Femur (tissue), 1 donor: ENCODE measurements at places on chromosomes 3 and 15.

- no peak for DNase-seq
Observed at GRCh38 chr3:133745981-133746711, at the start of gene TF. Gene TF, plus strand, starts transcription at chr3:133746393. Its CDS starts 48 bp downstream, at chr3:133746441.

GRCh38 chr3:21989341-21990042 is 238.5 kb upstream of the ZNF385D start:
- no peak for DNase-seq

DNA sequence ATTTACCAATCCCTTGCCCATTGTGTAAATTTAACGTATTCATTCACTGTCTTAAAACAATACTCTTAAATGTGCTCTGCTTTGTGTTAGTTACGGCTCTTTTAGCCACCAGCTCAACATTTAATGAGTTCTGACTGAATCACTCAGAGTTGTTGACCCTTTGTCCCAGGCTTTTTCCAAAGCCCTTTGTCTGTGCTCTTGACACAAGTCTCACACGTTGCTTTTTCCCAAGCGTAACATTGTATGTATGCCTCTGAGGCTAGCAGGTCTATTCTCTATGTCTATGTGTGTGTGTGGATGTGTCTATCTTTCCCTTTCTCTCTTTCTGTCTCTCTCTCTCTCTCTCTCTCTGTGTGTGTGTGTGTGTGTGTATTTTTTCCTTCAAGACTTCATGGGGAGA is 435.4 kb upstream of the GOLIM4 start:
- DNase-seq, result no peak

DNA sequence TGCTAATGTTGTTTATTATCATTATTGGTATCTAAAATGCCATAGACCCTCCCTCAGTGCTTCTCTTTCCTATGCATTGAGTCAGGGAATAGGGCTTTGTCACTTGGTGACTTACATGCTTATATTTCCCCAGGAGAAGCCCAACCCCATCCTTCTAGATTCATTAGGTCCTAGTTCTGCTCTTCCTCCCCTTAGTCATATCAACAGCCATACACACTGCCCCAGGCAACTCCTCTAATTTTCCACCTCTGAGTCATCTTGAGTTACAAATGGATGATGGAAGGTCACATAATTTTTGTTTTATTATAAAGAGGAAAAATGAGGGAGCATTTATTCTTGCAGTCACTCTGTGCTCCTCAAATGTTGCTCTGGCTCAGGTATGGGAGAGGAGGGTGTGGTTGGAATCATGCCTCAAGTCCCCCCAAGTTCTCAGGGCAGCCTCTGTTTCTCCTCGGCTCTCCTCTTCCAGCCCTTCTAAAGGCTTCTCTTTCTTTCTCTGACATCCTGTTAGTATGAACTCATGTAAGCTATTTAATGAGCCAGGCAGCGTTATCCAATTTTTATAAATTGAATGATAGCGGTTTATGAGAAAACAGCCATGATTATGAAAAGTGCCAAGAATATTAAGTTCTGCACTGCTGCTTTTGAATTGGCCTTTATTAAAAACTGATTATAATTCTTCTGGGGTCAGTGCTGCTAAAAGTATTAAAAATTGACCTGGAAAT is 45.6 kb upstream of the FSTL1 start:
- no peak for DNase-seq

GRCh38 chr3:194212161-194212844 is 76.4 kb downstream of the HES1 start:
- DNase-seq, result no peak
